ENCODE measurements at places on chromosomes 4 and X. TPM values are rescaled to one million over a fixed set of nuclear protein-coding genes. Genes with fewer than 3 reads are reported as not detected.

Gene HMX1
- total RNA-seq = not detected

GRCh38 chr4:182695842-182696241 is 221.3 kb downstream of the DCTD start:
- DNase-seq = no peak

GRCh38 chrX:151505796-151506195 is 57.7 kb upstream of the PASD1 start:
- no peak for DNase-seq

DNA sequence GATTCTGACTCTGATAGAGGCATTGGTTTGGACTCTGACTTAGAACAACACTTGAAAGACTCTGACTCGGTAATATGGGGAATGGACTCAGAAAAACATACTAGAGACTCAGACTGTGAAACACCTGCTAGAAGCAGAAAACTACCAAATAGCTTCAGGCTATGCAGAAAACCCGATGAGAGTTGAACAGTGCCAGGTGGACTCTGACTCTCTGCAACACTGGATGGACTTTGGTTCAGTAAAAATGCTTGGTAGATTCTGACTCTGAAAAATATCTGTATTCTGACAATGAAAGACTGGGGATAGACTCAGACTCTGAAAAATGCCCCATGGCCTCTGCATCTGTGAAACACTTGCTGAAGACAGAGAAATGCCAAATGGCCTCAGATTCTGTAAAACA is 215.1 kb upstream of the HDX start:
- no peak for DNase-seq

DNA sequence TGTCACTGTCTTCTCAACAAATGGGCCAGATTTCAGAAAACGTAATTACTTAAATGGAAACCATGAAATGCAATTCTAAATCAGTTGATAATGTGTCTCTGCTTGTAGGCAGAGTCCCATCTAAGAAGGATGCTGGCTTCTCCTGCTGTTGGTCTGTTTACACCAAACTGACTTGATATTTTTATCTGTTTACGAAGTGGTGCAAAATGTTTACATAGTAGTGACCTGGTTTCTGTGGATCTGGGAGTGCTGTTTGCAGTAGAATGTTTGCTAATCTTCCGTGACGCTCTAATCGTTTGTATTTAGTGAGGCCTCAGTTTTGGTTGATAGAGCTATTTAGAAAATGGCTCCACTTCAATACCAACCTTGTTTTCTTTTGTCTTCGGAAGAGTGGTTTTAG is 213.5 kb downstream of the VEGFC start:
- no peak for DNase-seq

DNA sequence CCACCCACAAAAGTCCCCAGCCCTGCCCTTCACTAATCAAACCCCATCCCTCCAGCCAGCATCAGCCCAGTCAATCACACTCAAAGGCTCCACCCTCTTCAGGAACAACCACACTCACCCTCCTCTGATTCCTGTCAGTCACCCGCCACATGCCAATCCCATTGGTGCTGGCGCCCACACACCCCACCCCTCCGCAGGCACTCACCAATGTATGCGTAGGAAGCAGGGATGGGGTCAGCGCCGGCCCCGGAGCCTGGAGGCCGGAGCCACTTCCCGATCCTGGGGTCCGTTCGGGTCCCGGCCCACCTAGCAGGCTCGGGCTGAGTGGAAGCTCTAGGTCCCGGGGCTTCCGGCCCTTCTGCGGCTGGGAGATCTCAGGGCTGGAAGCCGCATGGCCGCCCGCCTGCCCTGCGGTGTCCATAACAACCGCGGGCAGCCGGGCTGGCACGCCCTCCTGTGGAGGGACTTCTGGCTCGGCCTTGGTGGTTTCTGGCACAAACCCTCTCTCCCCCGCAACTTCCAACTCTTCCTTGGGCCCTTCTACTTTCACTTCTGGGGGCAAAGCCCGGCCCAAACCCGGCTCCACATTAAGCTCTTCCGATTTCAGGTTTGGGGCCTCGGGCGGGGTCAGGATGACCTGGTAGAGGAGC is 7.9 kb upstream of the CFP start:
- DNase-seq = no peak

Gene TMEM47
- 12.7 TPM for total RNA-seq

Measured in suprapubic skin (tissue), 4 donors.